NCI-H1417 (cell line): ENCODE measurements at places on chromosomes 2 and 18.
A peak's percentile ranks its signal among the peaks of the same experiment; 100 is the strongest.

GRCh38 chr18:6629635-6630140, 99.8 kb upstream of the ARHGAP28 start:
- DNase-seq: no peak

DNA sequence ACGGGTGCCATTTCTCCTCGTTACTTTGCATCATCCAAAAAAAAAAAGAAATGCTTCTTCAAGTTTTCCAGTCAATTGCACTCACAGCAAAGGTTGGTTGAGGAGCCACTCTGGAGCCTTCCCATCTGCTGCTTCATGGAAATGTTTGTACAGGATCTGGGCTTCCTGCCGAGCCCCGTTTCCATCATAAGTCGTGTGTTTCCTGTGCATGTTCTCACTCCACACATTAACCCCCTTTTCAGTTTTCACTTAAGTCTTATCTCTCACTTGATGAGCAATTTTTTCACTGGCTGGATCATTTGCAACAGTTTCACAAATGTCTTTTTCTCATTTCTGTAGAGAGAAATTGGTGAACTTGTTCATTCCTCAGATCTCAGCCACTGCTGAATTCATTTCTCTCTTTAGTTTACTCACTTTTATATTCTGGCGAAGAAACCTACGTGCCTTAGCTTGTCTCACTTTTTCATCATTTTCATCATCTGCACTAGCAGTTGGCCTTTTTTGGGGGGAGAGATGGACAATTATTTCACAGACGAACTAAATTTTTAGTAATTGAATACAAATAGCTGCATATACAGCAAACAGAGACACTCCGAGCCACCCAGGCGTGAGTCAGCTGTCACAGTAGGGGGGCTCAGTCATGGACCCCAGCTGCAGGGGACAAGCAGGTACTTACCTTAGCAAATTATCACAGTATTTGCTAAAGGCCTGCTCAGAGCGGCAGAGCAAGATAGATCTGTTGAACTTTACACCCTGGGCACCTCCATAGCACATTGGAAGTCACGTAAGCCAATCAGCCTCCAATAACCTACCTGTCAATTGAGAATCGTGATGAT, 750.8 kb upstream of the ID2 start:
- no peak for DNase-seq

DNA sequence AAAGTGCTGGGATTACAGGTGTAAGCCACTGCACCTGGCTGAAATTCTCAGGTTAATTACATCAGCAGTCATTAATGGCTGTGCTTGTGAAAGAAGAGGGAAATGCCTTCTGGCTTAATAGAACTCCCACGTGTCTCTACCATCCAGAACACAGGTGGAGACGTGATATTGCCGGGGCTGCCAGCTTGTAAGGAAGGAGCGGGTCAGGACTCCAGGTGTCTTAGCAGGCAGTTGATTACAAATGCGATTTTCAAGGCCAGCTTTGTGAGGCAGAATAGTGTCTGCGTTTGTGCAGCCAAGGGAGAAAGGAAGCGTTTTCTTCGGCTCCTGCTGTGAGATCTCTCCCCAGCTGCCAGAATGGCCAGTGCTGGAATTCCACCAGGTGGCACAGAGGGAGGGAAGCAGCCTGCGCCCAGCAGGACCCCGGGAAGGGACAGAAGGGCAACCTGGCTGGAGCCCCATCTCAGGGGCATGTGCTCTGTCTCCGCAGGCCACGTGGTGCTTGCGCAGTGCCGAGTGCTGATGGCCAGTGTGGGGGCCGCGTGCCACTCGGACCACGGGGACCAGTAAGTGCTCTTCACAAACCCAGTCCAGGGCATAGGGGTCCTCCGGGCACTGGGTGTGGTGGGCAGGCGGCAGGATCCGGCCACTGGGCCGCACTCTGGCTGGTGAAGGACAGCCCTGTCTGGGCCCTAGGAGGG, 3.7 kb upstream of the ESPNL start:
- peak; percentile 85 for DNase-seq

DNA sequence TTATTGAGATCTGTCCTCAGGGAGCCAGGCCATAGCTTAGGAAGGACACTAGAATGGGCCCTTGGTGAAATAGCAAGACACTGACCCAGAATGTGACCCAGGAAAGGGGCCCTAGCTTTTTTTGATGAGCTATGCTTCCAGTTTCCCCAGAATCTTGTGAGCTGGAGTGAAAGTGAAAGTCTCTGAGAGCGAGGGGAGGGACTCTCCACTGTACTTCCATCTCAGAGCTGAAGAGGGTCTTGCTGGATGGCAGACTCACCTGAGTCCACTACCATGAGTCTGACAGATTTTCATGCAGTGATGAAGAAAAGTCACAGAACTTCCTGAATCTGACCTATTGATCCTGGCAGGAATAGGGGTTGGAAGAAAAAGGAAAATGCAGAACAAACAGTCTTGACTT, 3.1 kb downstream of the ARHGAP25 start:
- no peak for DNase-seq

GRCh38 chr2:3296182-3296972, 81.2 kb downstream of the EIPR1 start:
- peak; percentile 32 for DNase-seq

DNA sequence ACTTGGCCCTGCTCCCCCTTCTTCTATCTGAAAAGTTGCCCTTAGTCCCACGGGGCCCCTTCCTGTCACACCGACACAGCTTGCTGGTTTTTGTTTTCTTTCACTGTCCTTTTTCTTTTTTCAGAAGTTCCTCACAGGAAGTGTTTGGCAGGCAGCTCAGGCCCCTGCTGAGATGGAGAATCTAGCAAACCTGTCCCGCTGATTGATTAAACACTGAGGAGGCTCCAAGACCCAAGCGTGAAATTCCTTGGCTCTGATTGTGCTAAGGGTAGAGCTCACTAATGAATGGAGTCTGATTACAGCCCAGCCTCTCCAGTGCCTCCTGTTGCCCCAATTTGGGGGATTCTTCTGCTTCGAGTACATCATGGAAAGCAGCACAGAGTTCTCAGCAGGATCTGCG, 365.9 kb upstream of the MEX3C start:
- DNase-seq: no peak

DNA sequence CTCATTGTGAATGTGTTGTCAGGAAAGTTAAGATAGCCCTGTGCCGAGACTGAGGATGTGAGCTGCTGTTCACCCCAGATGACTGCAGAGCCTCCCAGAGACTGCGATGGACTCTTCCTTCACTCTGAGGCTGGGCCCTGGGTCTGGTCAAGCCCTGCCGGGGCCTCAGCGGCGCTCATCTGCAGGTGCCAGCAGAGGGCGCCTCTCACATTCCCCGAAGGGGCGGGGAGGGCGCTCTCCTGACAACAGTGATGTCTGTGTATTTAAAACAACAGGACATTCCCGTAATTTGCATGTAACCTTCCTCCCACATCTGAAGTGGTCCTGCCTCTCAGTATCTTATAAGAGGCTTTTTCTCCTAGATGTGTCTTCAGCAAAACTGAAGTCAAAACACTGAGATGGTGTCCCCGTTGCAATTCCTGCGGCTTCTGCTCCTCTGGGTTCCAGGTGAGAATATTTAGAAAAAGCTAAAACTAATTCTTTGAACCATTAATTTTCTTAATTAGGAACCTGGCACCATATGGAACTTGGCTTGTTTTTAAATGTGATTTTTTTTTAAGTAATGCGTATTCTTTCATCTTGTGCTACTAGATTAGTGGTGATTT, 1377.9 kb downstream of the RPIA start:
- DNase-seq: peak; percentile 17
